ENCODE measurements at places on chromosomes 6 and 20.

GRCh38 chr6:170291271-170292110, 613 bp upstream of the DLL1 start:
- DNase-seq: no peak

DNA sequence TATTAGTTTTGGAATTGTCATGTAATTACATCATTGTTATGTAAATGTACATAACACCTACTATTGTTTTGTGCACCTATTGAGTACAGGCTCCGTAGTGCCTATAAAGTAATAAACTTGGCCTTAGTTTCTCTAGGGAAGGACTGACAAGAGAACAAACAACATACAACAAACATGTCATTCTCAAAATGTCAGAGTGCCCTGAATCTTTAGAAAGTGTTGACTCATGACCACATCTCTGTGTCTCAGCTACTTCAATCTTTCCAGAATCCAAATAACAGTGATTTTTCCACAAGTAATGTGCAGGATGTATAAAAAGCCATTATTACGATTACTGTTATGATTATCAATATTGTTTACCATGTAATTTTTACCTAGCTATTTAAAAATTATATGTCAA, 17.2 kb downstream of the LAMP5 start:
- DNase-seq: no peak

GRCh38 chr6:140105857-140106256, 731.4 kb upstream of the CITED2 start:
- no peak for DNase-seq

DNA sequence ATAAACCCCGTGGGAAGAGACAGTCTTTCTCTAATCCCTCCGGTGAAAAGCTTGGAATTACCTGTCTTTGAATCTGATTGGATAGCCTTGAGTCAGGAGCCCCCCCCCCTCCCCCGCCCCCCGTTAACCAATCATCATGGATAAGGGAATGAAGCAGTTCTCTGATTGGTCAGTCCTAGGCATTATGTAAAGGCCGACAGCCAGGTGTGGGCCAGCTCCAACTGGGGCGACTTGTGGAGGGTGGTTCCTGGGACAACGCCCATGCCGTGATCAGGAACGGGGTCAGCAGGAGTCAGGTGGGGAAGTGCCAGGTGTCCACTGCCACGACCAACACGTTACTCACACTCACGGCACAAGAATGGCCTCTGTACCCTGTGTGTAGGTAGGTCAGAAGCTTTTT, 406.8 kb upstream of the SULF2 start:
- DNase-seq: no peak

- no peak for DNase-seq
Observed at GRCh38 chr6:32058511-32058963, 20.3 kb downstream of the CYP21A2 start.

- DNase-seq: no peak
Observed at GRCh38 chr20:33441142-33441955, 2.2 kb downstream of the SNTA1 start.

- DNase-seq: no peak
Observed at GRCh38 chr6:168789699-168790098, 348.7 kb downstream of the SMOC2 start.

GRCh38 chr20:60584221-60584620, 626.0 kb downstream of the CDH26 start:
- DNase-seq: no peak

DNA sequence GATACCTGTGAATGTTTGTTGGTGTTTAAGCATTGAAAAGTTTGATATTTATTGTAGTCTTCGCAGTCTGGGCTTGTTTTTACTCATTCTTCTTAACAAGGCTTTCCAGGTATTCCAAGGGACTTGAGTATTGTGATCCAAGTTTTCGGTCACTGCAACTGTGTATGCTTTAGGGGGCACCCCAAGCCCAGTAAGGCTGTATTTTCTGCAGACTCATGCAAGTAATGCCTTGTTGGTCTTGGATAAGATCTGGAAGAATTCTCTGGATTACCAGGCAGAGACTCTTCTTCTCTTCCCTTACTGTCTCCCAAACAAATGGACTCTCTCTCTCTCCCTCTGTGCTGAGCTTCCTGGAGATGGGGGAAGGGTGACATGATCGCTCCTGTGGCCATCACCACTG, 82.1 kb downstream of the RFPL4B start:
- DNase-seq: no peak

GRCh38 chr6:169252505-169253189, 999 bp downstream of the THBS2 start:
- no peak for DNase-seq

DNA sequence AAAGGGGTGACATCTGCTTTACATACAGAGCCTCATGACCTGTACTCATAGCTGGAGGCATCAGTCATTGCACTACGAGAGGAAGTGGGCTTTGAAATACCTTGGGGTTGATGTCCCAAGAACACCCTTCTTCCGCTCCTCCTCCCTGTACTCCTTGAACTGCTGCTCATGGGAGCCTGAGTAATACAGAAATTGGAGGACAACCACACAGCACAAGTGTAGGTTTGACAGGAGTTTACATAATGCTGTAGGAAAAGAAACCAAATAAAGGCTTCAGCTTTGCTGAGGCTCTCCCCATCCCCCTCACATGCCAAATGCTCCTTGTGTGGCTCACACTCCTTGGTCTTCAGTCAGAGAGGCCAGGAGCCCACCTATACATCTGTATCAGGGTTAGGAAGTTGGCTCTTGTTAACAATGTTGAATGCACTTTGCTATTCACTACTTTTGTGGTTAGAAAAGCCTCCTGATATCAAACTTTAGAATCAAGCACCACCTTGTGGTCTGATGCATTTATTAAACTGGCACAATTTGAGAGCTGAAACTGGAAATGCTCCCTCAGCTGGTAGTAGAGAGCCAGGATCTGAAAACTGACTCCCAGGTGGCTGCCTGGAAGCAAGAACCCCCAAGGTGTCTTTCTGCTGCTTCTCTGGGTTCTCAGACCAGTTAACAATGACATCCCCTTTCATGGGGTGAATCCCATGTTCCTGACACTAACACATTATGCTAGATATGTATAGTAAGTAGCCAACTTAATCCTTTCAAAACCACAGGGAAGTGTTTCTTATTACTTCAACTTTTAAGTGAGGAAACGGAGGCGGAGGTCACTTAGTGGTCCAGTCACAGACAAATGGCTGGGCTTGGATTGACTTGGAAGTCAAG, 56.2 kb upstream of the EDN1 start:
- DNase-seq: peak; percentile 23

DNA sequence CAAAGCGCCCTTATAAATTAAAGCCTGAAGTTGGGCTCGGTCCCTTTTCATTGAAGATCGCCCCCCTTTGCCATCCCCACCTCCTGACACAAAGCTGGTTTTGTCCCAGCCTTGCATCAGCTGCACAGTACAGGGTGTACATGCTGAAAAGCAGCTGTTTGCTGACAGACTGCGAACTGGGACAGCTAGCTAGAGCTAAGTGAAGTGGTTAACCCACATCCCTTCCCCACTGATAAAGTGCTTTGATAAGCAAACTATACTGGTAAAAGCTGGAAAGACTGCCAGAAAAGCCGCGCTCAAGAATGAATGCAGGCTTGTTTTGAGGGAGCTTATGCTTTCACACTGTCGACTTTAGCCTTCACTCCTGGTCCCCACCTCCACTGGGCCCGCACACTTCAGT, 207.3 kb downstream of the GMDS start:
- DNase-seq: no peak

- DNase-seq: peak; percentile 43
Observed at GRCh38 chr6:20400456-20401204, 1.0 kb upstream of the E2F3 start.

- DNase-seq: no peak
Observed at GRCh38 chr20:62430866-62431447, 3.6 kb upstream of the RBBP8NL start.

GRCh38 chr20:36645998-36646397, at the start of gene SLA2:
Gene SLA2, minus strand, starts transcription at chr20:36646196. Its CDS starts 4,861 bp downstream, at chr20:36641335.
- no peak for DNase-seq

- no peak for DNase-seq
Observed at GRCh38 chr20:63758152-63758551, 18.6 kb downstream of the SLC2A4RG start.

DNA sequence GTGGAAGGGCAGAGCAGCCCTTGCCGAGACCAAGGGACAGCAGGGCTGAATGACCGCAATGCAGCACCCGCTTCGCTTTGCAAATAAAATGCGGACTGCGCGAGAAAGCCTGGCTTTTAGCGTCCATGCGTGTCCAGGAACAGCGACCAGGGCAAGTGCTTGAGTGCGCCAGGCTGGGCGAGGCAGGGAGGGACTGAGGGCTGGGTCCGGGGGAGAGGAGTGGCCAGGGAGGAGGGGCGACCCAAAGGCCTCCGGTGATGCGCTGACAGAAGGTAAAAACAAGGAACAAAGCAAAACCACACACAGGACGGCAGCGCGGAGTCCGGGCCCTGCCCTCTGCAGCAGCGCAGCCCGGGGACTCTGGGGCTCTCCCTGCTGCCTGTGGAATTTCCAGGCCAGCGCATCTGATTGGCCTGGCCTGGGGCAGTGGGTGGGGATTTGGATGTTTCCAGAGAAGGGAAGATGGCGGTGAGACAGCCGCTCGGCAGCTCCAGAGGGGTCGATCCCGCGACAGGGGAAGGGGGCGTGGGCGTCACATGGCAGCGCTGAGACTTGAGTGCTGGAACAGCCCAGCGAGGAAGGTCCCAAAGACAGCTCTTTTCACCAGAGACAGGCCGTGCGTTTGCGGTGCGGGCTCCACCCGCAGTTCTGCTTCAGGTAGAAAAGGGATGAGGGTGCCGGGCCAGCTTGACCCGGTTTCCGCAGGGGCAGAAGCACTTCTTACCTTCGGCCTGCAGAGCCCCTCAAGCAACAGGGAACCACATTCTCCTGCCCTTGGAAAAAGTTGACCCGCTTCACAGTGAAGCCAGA, 51.8 kb downstream of the SSR1 start:
- peak; percentile 95 for DNase-seq

DNA sequence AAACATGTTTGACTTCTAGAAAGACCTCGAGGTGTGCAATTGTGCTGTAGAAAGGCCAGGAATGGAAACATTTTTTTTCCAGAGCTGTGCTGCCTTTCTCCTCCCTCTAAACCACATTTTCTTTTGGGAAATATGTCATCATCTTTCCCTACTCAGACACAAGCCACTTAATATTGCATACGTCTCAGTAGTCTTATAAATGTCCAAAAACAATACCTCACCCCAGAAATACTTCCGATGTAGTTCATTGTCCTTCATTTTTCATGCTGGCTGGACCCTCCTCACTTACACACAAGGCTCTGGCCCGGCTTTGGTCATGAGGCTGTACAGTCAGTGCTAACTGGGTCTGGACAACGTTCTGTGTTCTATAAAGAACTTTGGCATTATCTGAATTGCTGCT, 126.4 kb downstream of the SCML4 start:
- no peak for DNase-seq

- no peak for DNase-seq
Observed at GRCh38 chr6:113654396-113654795, 202.7 kb upstream of the MARCKS start.

- DNase-seq: no peak
Observed at GRCh38 chr6:26554697-26555504, 16.7 kb downstream of the HMGN4 start.

GRCh38 chr6:167497428-167498056, 172.7 kb downstream of the TTLL2 start:
- no peak for DNase-seq

DNA sequence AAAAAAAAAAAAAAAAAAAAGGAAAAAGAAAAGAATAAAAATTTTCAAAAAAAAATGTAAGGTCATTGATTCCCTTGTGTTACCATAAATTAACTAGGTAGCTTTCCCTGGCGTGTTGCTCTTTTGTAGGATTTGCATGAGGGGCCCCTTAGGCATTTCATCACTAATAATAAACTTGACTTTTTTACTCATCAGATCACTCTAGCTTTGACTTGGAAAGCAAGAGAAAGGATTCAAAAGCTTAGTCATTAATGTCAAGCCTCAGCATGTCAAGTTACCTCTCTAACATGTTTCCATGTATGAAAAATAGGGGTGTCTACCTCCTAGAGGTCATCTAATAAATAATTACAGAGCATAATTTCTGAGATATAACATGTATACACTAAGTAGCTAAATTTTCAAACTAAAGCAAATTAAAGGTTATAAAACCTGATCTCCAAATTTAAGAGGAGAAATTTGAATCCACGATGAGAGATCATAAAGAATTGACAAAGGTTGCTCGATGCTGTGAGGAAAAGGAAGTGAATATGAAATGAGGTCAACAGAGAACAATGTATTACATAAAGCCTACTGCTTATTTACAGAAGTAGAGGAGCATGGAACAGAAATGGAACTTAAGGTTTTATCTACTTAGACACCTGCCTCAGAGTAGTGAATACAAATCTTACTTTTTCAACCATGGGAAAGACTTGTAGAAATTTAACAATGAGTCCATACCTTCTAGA, 86.8 kb downstream of the ARHGAP18 start:
- no peak for DNase-seq

GRCh38 chr6:18585032-18585573, 198.0 kb downstream of the RNF144B start:
- DNase-seq: peak; percentile 13

DNA sequence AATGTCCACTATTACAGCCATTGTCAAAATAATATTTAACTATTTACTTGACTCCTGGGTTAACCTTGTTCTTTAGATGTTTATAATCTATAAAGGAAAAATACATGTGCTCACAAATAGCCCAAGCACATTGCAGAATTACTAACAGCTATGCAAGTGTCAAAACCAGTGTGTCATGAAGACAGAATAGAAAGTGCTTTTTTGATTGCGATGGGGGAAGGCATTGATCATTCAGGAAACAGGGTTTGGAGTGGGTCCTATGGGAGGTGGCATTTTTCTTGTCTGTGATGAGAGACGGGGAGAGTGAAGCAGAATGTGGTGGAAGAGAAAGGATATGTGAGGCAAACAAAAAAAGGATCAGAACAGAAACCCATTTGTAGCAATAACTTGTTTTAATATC, 1.0 kb upstream of the AGPAT4 start:
- no peak for DNase-seq

DNA sequence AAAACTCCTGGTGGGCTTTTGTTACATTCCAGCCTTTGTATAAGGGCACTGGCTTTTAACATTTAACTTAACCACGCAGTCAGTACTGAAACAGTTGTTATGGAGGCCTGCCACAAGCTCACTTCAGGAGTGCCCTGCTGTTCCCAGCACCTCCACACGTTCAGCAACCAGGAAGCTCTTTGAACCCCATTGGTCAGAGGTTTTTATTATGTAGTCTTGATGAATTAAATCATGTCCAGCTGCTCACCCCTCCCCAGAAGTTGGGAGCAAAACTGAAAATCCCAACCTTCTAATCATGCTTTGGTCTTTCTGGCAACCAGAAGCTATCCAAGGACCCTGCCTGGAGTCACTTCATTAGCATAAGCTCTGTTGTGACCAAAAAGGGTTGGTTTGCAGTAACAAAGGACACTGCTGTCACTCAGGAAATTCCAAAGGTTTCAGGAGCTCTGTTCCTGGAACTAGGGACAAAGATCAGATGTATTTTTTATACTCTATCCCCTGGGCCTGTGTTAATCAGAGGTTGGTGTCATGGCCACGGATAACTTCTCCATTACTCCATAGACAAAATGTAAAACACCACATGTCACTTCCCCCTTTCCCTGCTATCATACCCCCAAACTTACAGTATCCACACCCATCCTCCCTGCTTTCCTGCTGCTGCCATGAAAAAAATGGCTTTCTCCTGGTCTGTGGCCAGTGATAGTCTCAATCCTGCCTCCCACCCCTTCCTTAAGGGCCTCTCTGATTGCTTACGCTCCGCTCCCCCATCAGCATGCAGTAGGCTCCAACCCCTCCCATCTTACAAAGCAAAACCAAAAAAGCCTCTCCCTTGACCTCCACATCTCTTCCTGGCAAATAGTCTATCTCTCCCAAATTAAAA, 3.1 kb downstream of the ARMC12 start:
- DNase-seq: no peak
